ENCODE measurements at places on chromosomes 6 and 20.

DNA sequence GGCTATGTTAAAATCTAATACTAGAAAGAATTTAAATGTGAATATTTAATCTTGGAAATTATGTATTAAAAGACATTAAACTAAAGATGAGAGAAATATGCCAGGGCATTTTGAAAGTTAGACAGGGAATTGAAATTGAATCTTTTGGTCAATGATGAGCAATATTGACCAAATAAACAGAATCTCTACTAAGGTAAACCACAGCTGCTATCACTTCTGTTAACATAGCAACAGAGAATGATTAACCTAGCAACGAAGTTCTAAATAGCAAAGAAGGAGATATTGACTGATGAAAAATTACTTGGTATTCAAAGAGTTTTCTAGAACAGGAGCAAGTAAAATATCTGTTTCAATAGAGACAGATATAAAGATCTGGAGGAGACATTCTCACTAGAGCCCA, 45.2 kb upstream of the RSPO3 start:
- no peak for DNase-seq

DNA sequence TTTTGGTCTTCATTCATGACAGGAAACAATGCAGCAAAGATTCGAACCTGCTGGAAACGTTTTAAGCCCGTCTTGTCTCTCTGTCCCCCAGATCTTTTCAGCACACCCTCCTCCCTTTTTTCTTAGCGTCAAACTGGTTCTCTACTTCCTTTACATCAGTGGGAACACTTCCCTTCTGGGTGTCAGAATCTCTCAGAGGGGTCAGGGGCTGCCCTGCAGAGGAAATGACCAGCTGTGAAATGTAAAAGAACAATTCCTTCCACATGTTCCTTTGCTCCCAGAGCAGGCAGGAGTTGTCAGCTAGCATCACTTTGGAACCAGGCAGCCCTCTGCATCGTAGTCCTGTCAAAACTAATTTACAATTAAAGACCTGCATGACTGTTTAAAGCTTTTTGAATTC, 619.0 kb downstream of the TFAP2A start:
- DNase-seq, result no peak

GRCh38 chr6:75735491-75736186, 13.4 kb upstream of the MYO6 start:
- DNase-seq, result no peak

GRCh38 chr6:125987026-125987617, 782 bp downstream of the TRMT11 start:
- DNase-seq, result no peak

GRCh38 chr6:135145063-135145800, 35.9 kb upstream of the MYB start:
- DNase-seq, result no peak

- DNase-seq, result no peak
These were observed 158.1 kb upstream of the ARG1 start for GRCh38 chr6:131414956-131415355.

- DNase-seq, result no peak
These were observed 3.6 kb downstream of the BPI start for GRCh38 chr20:38307371-38308046.

DNA sequence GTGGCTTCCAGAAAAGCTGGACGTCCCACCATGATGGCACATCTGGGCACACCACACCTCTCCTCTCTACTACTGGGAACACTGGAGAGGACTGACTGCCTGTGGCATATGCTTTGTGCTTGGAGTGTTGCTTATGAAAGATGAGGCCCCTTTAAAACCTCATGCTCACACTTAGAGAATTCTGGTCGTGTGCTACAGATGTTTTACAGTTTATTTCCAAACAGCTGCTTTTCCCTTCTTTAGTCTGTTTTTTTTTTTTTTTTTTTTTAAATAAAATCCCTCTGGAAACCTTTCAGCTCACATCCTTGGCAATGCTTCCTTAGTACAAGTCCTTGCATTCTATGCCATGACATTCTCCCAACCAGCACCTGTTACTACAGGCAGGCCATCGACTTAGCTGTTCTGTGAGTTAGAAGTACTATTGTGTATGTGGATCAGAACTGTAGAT, 60.3 kb downstream of the BMP6 start:
- no peak for DNase-seq

DNA sequence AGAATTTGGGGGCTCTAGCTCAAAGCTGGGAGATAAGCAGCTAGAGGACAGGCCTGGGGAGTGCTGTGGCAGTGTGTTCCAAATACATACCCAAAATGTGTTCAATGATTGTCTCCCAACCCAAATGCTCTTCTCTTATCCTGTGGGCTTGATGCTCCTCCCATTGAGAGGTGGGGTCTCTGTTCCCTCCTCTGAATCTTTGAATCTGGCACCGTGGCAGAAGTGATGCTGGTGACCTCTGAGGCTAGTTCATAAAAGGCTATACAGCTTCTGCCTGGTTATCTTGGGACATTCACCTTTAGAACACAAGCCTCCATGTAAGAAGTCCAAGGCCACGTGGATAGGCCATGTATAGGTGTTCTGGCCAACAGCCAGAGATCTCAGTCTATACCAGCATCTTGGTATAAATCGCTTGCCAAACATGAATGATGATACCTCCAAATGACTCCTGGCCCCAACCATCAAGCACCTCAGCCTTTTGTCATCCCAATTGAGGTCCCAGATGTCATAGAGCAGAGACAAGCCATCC, 15.9 kb upstream of the MYBL2 start:
- no peak for DNase-seq

- DNase-seq, result no peak
These were observed 593.0 kb downstream of the GRIK2 start for GRCh38 chr6:101986476-101986875.

- no peak for DNase-seq
These were observed 409.9 kb upstream of the SPTLC3 start for GRCh38 chr20:12598894-12599293.

DNA sequence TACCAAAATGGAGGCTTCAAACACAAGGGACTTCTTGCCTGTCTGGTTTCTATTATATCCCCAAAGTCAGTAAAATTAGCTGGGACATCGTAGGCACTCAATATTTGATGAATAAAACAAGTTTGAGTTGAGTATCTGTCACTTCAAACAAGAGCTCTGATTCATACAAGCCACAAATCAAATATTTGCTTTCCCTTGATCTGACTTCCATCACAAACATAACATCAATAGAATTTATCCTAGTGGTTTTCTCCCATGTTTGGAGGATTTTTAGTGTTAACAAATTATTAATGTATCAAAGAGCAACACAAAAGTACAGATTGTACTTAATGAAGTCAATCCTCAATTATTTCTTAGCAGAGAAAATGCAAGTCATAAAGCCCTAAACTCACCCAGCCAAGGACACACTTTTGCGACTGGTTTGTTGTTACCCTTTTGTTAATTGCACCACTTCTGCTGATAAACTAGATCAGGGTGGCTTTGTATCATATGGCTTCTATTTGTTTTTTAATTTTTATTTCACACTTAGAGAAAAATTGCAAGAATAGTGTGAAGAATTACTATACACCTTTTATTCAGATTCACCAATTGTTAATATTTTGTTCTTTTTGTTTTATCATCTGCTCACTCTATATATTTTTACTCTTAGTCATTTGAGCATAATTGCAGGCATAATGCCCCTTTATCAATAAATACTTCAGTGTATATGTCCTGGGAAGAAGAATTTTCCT, 117.4 kb upstream of the PRDM1 start:
- no peak for DNase-seq

- DNase-seq, result no peak
These were observed 23.8 kb upstream of the PREX1 start for GRCh38 chr20:48851579-48851978.

DNA sequence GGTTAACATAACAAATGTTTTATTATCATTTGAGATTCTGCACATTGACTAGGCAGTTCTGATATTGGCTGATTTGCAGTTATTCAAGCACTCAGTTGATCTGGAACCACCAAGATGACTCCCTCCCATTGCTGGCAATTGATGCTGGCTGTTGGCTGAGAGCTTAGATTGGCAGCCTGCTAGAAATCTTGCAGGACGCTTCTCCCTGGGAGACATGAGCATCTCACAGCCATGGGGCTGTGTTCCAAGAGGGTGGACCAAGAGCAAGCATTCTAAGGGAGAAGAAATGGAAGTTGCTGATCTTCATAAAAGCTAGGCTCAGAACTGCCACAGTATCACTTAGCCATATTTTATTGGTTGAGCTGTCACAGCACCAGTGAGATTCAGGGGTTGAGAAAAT, 233.4 kb upstream of the ID4 start:
- peak; percentile 66 for DNase-seq

GRCh38 chr6:128512296-128512695, 8.1 kb downstream of the PTPRK start:
- DNase-seq, result no peak

GRCh38 chr6:22023937-22024336, 272.9 kb downstream of the PRL start:
- no peak for DNase-seq

DNA sequence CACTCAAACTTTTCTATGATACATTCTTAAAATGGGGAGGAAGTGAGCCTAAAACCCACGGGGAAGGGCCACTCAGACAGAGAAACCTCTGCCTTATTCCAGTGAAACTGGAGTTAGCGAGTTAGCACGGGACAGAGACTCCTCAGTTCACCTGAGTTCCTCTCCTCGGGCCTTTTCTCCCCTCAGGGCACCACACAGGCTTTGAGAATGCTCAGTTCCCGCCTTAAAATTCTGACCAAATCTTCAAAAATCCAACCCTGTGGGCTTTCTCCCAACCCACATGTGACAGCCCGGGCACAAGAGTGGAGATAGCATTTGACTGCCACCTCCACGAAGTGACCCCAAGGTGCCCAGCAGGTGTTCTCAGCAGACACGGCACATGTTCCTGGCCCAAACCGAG, 204.3 kb downstream of the SMOC2 start:
- no peak for DNase-seq

DNA sequence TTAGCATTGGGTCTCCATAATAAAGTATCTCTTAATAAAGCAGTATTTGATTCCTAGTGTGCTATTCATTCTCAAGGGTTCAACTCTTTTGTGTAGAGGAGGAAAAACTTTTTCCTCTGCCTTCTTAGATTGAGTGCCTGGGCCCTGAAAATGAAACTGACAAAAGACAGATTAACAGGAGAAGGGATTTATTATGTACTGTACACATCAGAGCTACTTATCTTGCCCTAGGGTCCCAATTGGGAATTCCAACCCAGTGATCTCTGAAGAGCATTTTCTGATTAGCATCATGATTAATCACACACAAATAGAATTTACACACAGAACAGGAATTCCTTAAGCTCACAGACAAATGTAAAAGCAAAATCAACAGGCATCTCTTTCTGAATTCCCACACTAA, 128.9 kb downstream of the CD164 start:
- no peak for DNase-seq

- no peak for DNase-seq
These were observed 24.6 kb upstream of the GTSF1L start for GRCh38 chr20:43751167-43752050.

DNA sequence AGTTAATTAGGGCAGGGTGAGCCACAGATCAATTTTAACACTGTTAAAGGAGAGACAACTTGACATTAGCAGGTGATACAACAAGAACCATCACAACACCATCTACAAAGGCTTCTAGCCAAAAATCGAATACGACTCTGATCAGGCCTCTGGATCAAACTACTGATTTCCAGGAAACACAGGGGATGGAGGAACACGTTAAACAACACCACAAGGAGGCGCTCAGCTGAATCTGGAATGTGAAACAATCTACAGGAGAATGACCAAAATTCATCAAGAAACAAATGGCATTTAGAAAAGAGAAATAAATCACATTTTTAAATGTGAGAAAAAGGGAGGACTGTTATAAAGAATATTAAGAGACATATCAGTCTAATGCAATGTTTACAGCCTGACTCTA, 13.5 kb upstream of the MAFB start:
- no peak for DNase-seq

- DNase-seq, result no peak
These were observed 6.4 kb downstream of the TNFRSF21 start for GRCh38 chr6:47303342-47303741.

DNA sequence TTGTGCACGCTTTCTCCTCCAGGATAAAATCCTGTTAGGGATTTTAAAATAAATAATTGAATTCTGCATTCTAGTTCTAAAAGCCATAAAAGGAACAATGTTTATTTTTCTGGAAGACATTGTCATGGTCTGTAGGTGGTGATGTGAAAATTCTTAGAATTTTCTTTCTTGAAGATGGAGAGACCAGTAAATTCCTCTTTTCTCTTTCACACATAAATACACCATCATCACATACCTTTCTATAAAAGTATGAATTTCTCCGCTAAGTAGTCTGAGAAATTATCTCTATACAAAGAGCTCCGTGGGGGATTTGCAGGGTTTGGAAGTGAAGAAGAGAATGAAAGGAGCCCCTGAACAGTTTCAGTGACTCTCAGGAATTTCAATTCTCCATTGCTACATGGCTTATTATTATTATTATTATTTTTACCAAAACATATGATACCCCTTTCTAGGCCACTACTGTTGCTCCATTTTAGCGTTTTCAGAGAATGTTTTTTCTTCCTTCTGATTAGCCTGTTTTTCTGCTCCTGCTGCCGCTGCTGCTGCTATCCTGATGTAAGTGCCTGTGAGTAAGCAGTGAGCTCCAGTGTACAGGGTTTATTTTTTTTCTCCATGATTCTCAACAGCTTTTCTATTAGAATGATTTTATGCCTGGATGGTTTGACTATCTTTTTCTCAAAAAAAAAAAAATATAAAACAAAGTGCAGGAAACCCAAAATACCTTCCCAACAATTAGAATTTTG, 145.8 kb downstream of the SAMD5 start:
- DNase-seq, result no peak

DNA sequence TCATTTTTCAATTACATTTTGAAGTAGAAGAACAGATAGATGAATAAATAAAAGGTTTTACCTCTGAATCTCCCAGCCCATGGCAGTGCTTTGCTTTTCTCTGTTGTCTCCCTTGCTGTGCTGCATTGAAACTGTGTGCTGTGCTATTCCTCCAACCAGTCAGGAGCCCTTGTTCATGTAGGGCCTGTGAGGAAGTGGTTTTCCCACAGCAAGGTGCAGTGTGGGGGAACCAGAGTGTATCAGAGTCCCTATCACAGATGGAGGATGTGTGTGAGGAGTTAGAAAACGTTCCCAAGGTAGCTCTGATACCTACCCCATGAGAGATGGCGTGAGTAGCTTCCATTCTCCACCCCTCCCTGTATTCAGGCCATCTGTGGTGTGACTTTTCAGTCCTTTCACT, 72.8 kb upstream of the RALGAPA2 start:
- DNase-seq, result no peak

GRCh38 chr6:88211446-88211845, 45.3 kb upstream of the CNR1 start:
- DNase-seq, result peak; percentile 50

- DNase-seq, result no peak
These were observed 215.3 kb upstream of the RNF24 start for GRCh38 chr20:4230651-4231050.

GRCh38 chr6:12645941-12646340, 70.6 kb upstream of the PHACTR1 start:
- DNase-seq, result no peak

DNA sequence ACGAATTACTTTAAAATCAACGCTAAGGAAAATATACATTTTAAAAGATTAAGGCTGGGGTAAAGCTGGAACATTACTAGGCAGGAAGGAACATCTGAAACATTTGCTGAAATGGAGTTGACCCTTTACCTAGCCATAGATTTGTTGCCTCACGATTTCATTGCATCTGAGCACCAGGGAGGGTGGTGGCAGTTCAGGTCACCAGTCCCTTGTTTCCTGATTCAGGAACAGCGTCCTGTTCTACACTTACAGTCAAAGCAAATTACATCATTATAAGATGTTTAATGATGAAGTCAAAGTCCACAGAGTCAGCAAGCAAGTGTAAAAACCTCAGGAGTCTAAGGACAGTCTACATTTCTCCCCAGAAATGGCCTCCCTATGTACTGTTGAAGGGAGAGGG, 9.0 kb upstream of the MICA start:
- no peak for DNase-seq

Data from NCI-H446 (cell line).